ENCODE measurements at places on chromosomes 5 and 9.

DNA sequence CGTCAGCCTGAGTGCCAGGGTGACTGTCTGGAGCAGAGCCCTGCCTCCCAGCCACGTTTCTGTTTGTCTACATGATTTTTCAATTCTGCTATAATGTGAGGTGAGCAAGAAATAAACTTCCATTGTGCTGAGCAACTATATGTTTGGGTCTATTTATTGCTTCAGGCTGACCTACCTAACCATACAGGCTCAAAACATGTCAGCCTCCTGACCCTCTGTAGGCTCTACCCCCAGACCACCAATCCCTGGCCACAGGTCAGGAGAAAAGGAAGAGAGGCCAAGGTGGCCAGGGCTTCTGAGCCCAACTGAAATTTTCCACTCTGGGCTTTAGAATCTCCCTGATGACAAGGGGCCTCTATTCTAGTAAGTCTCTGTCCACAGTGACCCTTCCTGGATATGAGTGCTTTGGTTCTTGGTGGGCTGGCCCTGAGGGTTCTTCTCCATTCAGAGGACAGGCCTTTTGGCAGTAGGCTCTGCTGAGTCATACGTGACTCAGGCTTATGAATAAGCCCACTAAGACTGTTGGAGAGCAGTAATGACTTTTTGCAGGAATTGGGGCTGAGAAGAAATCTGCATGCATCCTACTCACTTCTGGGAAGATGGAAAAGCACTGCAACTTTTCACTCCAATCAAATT, 117.2 kb upstream of the TBCA start:
- no peak for DNase-seq

DNA sequence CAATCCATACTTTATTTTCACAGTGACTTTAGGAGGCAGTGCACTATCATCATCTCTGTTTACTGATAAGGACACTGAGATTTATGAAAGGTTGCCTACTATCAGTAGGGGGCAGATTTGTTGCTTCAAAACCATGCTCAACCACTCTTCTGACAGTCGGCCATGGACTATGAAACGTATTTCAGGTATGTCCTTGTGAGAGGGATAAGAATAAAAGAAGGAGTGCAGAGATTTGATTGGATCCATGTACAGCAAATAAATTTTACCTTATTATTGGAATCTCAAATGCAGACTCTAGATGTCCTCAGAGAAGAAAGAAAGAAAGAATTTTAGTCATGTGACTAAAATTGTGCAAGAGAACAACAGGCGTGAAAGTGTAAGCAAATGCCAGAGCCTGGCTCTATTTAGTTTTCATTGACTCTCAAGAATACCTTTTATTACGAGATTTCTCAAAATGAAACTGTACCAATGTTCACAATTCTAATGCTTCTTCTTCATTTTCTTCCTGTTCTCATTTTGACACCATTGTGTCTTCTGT, 296.6 kb upstream of the RASA1 start:
- DNase-seq: no peak

GRCh38 chr9:74645007-74645639, 148.0 kb downstream of the RORB start:
- DNase-seq: no peak

DNA sequence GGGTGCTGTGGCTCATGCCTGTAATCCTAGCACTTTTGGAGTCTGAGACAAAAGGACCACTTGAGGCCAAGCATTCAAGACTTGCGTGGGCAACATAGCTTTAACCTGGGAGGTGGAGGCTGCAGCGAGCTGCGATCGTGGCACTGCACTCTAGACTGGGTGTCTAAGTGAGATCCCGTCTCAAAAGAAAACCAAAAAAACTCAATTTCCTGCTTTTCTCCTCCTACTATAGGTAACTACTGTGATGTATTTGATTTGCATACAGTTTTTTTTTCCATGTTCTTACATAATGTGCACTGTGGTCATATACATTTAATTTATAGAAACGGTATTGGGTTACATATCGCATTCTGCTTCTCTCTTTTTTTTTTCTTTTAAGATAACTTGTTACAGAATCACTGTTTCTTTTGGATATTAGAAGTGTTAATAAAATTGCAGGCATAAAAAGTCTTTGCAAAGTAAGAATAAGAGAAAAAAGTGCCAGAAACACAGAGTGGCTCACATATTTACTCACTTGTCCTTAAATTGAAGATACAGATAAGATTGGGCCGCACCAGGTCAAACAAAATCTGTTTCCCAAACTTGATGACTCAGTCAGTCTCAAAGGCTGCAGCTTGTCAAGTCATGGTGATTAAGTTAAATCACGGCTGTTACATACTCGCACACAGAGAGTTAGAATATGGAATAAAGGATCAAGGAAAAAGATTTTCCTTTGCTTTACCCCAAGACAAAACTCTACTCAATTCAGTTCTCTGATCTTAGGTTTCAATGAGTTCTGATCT, 2.0 kb upstream of the PTGR1 start:
- DNase-seq: no peak

DNA sequence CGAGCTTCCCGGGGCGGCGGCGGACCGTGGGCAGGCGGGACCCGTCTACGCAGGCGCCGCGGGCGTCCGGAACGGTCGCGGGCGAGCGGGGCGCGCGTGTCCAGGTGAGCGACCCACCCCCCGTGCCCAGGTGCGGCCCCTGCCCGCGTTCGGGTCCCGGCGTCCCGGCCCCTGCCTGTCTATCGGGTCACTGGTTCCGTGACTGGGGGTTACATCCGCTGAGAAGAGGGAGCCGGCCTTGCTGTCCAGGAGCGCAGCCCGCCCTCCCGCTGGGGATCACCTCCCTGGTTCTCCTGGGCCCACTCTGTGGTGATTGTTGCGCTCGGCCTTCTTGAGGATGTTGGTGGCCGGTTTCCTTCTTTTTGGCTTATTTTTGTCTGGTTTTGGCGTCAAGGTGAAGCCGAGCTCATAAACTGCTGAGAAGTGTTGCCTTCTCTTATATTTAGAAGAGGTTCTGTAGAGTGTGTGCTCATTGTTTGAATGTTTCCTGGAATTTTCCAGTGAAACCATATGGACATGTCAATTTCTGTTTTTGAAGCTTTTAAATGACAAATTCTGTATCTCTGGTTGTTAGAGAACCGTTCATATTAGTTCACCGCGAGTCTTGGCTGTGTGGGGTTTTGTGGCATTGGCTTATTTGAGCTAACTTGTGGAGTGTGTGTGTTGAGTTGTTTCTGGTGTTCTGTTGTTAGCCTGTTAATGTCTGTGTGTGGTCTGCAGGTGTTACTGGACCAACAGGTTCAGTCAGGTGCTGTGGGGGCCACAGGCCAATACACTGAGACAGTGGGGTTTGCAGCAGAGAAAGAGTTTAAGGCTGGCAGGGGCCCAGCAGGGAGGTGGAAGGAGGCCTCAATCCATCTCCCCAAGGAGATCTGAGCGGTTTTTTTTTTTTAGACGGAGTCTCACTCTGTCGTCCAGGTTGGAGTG, 621 bp downstream of the CEP72 start:
- DNase-seq: no peak

DNA sequence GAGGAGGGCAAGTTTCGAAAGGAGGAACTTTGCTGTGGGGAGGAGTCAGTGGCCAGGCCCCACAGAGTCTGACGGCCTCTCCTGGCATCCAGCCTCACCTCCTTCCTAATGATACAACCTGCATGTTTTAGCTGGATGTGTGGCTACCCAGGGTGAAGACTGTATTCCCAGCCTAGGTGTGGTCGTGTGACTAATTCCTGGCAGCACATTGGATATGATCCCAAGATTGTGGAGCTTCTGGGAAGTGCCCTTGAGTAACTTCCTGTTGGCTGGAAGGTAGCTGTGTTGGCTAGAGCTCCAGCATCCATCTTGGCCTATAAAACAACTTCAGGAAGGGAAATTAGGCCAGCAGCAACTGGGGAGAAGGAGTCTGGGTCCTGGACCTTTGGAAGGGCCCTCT, 19.0 kb upstream of the LPCAT1 start:
- no peak for DNase-seq

DNA sequence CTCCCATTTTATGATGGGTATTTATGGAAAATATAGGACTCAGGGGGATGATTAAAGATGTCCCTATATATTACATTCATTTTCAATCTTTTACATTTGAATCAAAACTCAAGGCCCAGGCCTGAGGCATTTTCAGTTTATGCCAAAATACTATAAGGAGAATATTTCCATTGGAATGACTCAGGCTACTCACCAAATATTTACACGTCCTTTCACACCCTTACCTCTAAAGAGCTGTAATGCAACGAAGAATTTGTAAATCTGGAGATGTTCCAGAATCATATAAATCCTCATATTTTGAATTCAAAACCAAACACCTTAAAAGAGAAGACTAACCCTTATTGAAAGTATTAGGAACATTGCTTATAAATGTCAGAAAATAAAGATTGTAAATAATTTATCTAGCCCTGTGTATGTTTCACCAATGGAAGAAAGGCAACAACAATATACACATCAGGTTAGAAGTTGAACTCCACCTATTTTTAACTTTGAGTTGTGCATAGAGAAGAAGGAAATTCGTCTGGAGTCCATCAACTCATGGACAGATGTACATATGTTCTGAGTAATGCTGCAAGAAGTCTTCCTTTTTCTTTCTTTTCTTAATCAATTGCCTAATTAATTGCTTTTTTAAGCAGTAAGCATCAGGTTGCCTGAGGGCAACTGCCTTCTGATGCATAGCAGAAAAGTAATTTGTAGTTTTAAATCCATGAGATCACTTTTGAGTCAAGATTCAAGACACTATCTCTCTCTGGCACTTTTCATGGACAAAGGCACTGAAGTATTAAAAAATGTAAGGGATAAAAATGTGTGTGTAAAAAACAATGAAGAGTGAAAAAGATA, 579.3 kb upstream of the RGMB start:
- no peak for DNase-seq
